ENCODE measurements at places on chromosomes 3 and 15.

- no peak for DNase-seq
These were observed 35.7 kb upstream of the CPB1 start for GRCh38 chr3:148791920-148792319.

- DNase-seq, result no peak
These were observed 58.6 kb upstream of the TPM1 start for GRCh38 chr15:62983956-62984355.

- DNase-seq, result no peak
These were observed 56.0 kb upstream of the MITF start for GRCh38 chr3:69683082-69683806.

DNA sequence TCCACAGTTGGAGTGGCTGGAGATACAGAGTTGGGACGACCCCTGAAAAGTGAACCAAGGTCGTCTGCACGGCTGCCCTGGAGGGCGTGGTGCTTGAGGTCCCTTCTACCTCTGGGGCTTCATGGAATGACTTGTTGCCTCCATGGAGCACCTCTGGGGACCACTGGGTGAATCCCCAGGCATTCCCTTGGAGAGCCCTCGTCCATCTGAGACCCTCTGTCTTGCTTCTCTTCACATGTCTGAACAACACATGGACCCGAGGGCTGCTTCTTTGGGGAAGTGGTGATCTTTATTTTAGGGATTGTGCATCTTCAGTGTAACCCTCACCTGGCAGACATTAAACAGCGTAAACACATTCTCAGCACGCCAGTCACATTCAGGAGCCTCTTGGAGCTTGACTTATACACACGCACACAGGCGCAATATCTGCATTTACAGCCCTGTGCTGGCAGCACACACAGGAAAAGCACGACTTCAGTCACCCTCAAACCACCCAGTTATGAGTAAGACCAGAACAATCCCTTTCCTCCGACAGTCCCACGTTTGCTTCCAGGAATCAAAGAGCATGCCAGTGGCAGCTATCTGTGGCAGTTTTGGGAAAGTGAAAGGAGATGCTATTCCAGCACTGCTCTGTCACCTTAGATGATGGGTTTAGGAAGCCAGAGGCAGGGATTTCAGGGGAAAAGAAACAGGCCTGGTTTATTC is 12.6 kb downstream of the FAM107A start:
- DNase-seq, result no peak

- no peak for DNase-seq
These were observed 69.3 kb downstream of the PPM1L start for GRCh38 chr3:160825311-160825800.

GRCh38 chr15:55245059-55245458 is 44.6 kb downstream of the RAB27A start:
- DNase-seq, result no peak

DNA sequence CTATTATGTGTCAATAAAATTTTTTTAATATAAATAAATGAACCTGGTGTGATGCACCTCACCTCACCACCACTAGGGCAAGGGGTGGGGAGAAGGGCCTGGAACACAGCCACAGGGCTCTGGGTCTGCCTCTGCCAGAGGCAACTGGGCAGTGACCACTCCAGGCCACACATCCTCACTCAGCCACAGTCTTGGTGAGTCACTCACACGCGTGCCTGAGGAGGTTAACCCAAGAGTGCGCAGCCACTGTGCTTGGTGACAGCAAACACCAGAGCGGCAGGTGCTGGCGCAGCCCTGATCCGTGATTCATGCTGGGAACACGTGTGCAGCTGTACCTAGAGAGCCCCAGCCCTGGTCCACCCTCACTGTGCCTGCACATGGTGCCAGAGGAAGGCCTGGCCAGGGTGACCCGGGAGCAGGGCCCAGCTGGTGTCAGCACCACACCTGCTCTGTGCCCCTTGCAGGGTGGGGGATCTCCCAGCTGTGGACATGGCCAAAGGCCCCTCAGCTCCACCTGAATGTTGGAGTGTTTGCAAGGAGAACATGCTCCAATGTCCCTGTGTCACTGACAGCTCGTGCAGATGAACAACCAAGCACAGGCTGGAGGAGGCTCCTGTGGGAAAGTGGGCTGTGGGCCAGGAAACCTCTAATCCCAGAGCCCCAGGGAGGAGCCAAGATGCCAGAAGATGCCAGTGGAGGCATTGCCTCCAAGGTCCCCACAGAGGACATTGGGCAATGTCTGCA is 2.1 kb downstream of the SLC41A3 start:
- no peak for DNase-seq

Data from stimulated activated CD4-positive, alpha-beta T cell treated with anti-CD3 and anti-CD28 coated beads, Interleukin-4, amount 100 ng/mL, for 48 hours (primary cell).